T-helper 9 cell (primary cell): ENCODE measurements at places on chromosomes 16 and 17.

DNA sequence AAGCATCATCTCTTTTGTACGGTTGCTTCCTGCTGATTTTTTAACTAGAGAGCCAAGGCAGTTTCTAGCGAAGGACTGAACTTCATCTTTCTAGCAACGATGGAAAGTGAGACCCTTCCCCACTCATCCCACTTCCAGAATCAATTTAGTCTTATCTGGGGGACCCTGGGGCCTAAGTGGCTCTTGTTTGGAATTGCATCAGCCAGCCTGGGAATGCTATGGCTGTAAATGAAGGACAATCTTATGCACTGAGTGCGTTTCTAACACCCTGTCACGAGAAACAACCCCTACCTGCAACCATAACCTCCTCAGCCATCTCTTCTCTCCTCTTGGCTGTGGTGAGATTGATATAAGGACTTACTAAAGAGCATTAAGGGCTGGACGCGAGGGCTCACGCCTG, 64.8 kb downstream of the ERCC4 start:
- no peak for DNase-seq

DNA sequence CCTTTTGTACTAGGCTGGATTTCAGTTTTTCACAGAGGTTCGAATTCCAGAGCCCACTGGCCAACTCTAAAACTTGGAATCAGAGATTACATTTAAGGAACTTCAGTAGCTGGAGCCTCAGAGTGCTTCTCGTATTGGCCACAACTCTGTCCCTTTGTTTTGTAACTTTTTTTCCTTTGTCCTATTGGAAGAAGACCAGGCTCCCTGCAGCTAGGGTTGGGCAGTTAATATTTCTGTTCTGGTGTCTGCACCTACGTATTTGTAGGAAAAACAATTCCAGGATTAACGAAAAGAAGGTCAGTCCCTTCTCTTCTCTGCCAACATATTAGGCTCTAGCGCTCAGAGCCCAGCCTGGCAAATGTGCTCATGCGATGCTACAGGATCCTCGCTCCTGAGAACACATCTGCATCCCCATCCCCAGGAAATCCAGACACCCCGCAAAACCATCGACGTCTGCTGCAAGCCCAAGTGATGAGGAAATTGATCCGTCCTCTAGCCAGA, 1.9 kb downstream of the CDH11 start:
- no peak for DNase-seq

- no peak for DNase-seq
Observed at GRCh38 chr17:17874478-17874877, 37.7 kb upstream of the SREBF1 start.

DNA sequence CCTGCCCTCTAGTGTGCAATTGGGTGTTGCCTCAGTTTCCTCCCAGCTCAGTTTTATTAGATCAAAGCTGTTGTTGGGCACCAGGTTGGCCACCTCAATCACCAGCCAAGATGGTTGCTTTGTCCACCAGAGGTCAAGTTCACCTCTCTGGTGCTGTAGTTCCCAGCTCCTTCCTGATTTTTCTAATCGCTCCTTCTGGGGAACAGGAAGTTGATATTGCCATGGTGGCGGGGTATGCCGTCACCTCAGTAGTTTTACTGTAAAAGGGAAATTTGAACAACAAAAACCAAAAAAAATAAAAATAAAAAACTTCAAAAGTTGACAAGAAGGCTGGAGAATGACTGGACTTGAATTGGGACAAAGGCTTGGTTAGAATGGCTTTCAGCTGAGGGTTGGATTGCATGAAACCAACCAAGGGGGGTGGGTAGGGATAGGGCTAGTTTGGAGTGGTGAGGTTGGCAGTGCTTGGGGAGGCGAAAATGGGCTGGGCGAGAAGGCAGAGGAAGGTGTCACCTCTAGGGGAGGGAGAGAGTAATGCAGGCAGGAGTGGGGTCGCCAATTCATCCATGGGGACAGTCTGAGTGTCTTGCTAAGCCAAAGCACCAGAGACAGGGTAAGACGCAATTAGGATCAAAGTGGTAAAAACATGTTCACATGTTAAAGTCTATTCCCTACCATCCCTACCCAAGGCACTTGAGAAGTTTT, 6.2 kb downstream of the EFNB3 start:
- DNase-seq, result no peak

DNA sequence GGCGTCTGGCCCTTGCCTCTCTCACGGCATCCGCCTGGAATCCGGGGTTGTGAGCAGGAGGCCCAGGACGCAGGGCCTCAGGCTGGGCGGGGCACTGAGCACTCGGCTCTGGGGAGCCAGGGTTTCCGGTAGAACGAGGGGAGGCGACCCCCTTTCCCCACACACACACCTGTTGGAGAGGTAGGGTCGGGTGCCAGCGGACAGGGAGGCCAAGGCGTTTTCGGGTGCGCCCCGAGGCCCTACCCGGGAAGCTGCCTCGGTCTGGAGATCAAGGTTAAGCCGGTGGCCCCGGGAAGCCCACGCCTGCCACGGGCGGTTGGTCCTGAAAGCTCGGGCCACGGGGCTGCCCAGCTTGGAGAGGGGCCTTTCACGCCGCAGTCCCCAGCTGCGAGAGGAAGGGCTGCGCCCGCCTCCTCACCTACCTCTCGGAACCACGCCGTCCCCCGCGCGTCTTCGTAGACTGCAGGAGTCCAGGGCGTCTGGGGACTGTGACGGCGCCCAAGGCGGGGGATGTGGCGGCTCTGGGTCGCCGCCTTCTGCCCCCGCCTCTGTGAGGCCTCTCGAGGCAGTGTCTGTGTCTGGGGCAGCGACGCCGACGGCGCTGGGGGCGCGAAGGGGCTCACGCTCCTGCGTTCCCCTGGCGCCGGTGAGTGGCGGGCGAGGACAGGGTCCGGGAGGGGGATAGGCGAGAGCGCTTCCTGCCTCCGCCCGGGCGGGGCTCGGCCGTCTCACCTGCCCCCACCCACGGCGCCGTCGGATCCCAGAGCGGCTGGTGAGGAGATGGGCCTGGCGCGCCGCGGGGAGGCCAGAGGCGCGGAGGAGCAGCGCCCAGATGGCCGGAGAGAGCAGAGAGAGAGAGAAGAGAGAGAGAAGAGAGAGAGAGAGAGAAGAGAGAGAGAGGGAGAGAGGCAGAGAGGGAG, 20.3 kb upstream of the HOXB9 start:
- DNase-seq, result no peak

DNA sequence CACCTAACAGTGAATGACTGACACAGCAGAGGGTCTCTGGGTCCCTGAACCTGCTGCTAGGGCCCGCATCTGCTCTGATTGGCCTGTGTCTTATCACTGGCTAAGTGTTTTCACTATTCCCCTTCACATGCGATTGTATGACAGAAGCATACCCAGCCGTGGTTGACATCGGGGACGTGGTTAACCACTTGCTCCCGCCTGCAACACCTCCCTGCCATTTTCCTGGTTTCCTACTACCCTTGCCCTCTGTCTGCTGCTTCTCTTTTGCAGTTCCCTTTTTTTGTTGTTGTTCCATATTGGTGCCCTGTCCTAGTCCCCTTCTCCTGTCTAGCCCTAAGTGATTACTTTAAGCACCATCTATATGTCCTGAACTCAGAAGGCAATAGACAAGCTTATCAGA, 177.0 kb downstream of the RGS9 start:
- DNase-seq, result no peak

DNA sequence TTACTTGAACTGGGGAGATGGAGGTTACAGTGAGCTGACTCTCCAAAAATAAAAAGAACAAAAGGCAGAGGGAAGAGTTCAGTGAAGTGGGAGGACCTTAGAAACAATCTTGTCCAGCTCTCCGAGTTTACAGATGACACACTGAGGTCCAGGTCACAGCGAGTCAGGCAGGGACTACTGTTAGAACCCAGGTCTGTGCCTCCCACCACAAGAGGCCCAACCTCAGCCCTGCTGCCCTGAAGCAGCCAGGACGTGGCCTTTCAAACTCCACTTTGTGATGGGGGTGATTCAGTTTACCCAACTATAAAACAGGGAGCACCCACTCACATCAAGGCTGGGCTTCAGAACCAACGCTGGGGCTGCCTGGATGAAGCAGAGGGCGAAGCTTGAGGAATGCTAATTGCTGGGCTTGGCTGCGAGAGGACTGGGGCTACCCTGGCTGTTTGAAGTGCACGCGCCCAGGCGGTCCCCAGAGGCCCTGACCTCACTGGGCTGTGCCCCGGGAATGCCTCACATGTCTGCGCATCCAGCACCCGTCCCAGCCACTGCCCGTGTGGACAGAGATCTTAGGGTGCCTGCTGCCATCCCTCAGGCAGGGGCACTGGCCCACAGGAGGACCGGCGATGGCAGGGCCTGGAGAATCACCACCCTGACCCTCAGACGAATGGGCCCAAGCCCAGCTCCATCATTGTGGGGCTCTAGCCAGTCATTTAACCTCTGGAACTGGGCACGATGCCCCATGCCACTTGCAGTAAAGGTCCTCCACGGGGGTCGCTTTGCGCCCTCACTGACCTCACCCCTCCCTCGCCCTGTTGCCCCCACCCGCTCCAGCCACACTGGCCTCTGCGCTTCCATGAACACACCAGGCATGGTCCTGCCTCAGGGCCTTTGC, 11.4 kb downstream of the SLC5A10 start:
- DNase-seq, result no peak

DNA sequence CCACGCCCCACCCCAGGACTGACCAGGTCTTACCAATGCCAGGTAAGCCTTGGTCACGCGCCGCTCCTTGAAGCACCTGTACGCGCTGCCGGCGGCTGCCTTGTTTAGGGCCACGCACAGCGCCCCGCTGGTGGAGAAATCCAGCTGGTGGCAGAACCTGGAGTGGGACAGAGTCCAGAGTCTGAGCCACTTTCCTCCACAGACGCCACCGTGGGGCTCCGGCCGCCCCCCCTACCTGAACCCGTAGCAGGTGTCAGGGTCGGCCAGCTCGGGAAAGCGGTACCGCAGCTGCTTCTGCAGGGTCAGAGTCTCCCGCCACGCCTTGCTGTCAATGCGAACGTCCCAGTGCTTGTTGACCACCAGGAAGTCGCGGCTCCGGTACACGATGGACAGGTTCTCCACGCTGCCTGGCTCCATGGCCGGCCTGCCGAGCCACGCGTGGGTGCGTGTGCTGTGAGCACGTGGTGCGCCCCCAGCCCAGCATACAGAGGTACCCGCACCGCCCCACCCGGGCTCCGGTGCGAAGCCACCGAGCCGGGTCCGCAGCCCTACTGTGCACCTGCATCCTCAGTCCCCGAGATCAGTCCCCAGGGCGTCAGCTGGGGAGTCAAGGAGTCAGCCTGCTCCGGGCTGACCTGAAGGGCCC, 737 bp downstream of the RPUSD1 start:
- DNase-seq, result no peak

DNA sequence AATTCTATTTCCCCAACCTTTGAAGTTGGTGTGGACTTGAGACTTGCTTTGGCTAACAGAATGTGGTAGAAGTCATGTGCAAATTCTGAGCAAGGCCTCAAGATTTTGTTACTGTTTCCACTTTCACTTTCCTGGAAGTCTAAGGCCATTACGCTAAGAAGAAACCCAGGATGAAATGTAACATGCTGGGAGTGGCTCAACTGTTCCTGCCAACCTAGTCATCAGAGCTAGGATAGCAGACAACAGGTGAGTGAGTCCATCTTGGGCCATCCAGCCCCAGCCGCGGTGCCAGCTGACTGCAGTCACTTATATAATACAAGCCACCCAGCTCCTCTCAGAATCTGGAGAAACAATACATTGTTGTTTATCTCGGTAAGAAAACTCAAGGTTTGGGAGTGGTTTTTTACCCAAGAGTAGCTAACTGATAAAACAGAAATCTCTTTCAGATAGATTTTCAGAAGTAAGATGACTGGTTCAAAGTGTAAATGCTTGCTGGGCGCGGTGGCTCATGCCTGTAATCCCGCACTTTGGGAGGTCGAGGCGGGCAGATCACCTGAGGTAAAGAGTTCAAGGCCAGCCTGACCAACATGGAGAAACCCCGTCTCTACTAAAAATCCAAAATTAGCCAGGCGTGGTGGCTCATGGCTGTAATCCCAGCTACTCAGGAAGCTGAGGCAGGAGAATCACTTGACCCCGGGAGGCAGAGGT, 10.7 kb upstream of the STX4 start:
- DNase-seq, result no peak

DNA sequence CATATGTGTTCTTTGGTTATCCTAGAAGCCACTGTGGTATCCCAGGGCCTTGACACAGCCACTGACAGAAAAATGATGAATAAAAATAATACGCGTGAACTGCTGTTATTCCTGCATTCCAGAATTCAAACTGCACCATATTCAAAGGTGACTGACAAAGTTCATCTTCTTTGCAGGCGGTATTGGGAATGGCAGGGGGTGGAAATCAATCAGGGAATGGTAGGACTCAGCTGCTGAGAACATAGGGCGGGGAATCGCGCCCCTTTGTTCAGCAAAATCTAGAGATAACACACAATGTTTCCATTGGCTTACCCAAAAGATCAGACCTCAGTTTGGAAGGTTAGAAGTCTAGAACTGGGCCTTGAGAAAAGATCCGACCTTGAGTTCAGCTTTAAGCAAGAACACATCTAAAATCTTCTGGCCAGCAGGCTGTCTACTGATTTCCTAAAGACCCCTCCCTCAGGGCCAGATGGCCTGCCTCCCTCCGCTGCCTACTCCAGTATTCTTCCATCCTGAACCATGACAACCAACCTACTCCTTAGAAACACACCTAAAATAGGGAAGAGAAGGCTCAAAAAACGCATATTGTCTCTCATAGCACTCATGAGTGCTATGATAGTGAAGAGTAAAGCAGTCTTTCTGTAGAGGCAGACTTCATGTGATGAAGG, 34.1 kb downstream of the CDK5R1 start:
- no peak for DNase-seq

- DNase-seq, result no peak
Observed at GRCh38 chr16:85330694-85331188, 218.5 kb upstream of the CIBAR2 start.

- no peak for DNase-seq
Observed at GRCh38 chr17:81456798-81457197, 55.8 kb downstream of the ACTG1 start.
